ENCODE measurements at places on chromosomes 6 and 20.

GRCh38 chr6:65059568-65059967 lies 647.5 kb downstream of the EYS start:
- no peak for DNase-seq

DNA sequence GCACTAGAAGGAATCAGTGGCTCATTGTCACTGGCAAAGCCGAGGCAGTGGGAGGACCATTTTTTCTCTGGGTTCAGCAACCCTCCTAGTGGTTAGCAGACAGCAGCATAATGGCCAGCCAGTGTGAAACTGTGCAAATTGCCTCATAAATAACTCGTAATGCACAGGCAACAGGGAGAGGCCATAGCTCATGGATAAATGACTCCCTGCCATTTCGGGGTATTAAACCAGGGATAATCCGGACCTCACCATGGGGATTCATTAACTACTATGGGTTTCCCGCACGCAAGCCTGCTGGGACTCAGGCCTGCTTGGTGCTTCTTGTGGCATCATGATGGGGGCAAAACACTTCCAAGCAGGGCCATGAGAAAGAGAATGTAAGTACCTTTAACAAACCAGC lies 158.2 kb upstream of the CHD6 start:
- no peak for DNase-seq

DNA sequence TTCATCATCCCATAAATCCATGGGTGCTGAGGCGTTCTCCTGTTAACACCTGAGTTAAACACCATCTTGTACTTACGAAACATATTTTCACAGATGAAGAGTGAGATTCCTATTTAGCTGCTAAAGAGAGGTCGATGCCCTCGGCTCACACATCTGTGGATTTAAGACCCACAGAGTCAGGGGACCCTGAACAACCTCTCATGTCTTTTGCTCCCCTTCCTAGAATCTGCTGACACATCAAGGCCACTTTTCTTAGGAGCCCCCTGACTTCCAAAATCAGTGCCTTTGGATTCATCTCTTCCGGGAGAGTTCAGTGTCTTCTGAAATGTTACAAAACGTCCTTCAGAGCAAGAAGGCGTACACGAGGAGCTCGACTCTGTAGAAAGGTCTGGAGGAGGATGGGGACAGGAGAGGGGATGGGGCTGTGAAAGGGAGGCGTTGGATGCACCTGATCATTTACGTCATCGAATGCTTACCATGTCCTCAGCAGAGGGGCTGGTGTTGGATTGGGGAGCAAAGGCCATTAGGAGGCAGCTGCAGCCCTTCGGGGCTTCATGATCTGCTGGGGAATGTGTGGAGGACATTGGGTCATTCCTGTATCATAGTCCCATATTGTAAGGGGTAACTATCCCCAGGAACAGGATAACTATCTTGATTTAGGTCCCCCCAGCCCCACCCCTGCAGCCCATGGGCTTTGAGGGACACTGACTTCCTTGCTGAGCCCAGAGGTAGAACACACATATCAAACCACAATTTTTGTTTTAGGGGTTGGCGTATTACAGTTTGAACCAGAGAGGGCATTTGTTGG lies 22.9 kb downstream of the BANF2 start:
- no peak for DNase-seq

DNA sequence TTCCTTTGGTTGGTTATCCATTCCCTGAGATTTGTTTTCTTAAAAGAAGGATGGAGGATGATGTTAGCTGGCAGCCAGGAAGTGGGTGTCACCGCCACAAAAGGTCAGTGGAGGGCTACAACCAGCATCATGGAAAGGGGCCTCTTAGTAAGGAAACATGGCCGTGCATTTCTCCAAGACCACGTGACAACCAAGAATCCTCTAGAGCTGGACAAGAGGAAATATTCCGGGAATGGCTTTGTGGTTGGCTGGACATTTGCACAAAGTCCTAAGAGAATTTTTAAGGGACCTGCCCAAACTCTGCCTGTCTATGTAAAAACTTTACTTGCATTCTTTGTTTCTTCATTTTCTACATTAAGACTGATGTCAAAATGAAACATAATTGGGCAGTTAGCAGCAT lies 399.9 kb upstream of the MARCKS start:
- DNase-seq, result no peak

DNA sequence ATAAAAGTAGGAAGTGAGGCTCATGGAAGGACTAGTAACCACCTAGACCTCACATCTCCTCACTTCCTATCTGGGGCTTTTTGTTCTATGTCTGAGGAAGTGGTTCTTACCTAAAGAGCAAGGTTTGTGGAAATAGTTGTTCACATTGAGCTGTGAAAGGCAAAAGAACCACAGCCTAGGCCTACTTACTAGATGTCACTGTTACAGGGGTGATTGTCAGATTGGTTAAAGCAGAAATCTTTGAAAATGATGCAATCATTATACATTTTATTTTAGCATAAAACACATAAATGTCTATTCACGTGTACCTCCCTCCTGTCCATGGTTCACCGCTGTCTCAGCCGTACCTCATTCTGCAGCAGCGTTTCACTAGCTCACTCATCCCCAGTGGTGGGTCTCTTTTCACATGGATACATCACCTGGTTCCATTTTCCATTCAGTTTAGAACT lies 268.8 kb downstream of the TMEM242 start:
- no peak for DNase-seq

DNA sequence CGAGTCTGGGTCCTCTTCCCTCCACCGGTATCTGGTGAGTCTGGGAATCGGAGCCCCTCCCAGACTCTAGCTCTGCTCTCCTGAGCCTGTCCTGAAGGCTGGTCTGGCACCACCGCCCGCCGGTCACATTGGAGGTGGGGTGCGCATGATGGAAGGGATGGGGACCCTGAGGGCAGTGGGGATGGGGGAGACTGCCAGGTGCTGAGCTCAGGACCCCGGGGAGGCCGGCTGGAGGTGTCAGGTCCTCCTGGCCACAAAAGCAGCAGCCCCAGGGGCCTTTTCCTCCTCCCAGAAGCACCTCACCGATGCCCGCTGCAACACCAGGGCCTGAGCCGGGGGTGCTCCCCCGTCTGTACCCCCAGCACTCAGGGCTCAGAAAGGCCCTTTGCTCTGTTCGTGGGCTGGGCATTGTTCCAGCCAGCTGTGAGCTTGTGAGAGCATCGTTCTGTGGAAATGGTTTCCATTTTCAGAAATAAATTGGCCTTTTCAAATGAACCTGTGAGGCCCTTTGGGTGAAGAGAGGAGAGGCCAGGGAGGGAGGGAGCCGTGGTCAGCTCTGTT lies 2.5 kb upstream of the NPBWR2 start:
- DNase-seq, result no peak

- DNase-seq, result no peak
These were observed 13.5 kb downstream of the PTPN1 start for GRCh38 chr20:50523552-50524167.

DNA sequence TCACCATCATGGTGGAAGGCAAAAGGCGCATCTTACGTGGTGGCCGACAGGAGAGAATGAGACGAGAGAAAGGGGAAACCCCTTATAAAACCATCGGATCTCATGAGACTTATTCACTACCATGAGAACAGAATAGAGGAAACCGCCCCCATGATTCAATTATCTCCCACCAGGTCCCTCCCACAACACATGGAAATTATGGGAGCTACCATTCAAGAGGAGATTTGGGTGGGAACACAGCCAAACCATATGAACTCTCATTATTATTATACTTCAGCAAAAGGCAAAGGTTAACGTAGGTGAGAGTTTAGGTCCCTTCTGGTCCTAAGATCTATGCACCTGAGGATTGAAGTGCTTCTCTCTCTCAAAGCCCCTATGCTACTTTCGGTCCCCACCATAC lies 2.4 kb upstream of the PFDN4 start:
- no peak for DNase-seq
